Aorta (tissue), 5 donors: ENCODE measurements at places on chromosomes 11 and 22. TPM values are rescaled to one million over a fixed set of nuclear protein-coding genes. Genes with fewer than 3 reads are reported as not detected.

DNA sequence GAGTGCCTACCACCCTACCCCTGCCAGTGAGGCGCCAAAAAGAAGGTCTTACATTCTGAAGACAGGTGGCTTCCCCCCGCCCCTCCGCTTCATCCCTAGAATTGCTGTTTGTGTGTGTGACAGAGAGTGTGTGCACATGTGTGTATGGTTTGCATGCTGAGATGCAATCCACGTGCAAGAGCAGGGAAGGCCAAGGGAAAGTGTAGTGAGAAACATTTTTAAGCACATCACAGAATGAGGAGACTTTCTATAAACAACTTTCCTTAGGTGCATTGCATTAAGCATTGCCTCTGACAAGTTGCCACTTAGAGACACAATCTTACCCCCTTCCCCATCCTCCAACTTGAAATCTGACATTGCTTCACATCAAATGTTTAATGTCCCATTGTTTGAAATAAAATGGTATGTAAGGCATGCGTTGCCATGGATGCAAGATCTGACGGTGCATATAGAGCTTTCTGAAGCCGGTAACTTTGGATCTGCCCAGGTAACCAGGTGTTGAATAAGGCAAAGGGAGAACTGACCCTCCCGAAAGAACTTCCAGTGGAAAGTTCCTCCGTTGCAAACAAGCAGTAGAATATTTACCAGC lies 21.4 kb downstream of the FJX1 start:
- no peak for DNase-seq

DNA sequence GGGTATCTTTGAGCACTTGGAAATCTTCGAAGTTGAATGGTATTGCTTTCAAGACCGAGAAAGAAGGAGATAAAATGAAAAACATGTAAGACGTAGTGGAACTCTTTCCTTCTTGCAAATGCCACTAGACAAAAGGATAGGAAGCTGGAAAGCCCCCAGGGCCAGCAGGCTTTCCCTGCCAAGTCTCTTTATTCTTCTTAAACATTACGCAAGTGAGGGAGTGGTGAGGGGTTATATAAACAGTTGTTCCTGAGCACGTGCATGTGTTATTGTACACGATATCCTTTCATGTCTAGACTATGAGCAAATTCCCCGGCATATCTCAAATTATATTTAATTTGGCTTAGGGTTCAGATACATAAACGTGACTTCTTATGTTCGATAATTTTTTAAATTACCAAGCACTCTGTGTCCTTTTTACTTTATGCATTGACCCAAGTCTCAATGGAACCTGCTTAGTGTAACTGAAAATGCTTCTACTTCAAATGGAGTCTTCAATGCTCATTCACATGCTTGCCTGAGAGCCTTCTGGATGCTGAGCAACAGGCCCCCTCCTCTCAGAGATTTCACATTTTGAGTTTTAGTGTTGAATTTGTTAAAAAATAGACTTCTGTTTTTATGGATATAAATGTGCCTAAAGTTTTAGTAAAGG lies 59.0 kb downstream of the PPP2R1B start:
- no peak for DNase-seq

Gene NRIP3
- total RNA-seq: 2.6 TPM

DNA sequence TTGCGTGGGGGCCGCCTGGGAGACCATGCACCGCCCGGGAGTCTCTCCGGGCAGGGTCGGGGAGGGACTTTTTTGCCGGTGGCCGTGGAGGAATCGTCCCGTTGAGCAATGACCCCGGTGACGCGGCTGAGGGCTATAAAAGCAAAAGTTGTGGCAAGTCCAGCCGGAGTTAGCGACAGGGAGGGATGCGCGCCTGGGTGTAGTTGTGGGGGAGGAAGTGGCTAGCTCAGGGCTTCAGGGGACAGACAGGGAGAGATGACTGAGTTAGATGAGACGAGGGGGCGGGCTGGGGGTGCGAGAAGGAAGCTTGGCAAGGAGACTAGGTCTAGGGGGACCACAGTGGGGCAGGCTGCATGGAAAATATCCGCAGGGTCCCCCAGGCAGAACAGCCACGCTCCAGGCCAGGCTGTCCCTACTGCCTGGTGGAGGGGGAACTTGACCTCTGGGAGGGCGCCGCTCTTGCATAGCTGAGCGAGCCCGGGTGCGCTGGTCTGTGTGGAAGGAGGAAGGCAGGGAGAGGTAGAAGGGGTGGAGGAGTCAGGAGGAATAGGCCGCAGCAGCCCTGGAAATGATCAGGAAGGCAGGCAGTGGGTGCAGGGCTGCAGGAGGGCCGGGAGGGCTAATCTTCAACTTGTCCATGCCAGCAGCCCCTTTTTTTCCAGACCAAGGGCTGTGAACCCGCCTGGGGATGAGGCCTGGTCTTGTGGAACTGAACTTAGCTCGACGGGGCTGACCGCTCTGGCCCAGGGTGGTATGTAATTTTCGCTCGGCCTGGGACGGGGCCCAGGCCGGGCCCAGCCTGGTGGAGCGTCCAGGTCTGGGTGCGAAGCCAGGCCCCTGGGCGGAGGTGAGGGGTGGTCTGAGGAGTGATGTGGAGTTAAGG lies at the start of gene NEAT1:
TSS of gene NEAT1 (plus strand) at position 166 of the 883 bp plus-strand sequence.
- DNase-seq: peak; percentile 97

GRCh38 chr11:95218149-95218548 lies 12.9 kb downstream of the SESN3 start:
- no peak for DNase-seq

DNA sequence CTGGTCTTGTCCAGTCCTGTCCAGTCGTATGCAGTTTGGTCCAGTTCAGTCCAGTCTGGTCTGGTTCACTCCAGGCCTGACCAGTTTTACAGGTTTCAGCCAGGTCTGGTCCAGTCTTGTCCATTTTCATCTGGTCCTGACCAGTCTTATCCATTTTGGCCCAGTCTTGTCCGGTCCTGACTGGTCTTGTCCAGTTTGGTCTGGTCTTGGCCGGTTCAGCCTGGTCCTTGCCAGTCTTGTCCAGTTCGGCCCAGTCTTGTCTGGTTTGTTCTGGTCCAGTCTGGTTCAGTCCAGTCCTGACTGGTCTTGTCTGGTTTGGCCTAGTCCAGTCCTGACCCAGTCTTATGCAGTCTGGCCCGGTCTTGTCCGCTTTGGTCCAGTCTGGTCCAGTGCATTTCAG lies 380.2 kb downstream of the OR4C45 start:
- DNase-seq: peak; percentile 42

- no peak for DNase-seq
These were observed 32.4 kb upstream of the EED start for GRCh38 chr11:86212019-86212611.

Gene RIC3
- 13.1 TPM for total RNA-seq

DNA sequence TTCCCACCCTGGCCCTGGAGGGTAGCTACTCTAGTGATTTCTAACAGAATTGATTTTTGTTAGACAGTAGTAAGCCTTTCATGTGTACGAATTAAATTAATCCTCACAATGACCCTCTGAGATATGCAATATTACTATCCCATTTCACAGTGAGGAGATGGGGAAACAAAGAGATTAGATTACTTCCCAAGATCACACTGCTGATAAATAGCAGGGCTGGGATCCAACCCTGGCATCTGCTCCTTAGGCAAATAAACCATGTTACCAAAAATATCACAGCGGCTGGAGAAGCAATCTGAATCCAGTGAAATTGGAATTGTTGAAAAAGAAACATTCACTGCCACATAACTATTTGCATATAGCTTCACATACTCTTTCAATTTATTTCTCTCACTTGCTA lies 12.8 kb upstream of the CAVIN3 start:
- no peak for DNase-seq

GRCh38 chr11:69130654-69131053 lies 25.1 kb upstream of the SMIM38 start:
- DNase-seq: no peak

Gene MRPL11
- total RNA-seq: 33.5 TPM

Gene FOLR2
- 27.7 TPM for total RNA-seq

DNA sequence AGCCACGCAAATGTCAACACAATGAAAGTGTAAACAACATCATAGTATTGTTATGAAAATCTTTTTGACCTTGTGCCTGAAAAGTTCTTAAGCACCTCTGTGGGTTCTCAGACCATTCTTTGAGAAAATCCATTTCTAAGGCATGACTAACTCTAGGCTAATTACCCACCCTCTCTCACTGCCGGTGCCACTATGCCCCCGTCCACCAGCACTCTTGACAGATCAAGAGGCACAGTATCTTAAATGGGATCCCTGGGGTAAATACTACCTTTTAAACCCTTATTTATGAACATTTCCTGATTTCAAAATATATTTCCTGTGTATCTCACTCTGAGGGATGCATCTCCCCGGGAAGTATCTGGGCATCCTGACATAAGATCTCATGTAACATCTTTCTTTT lies 607.5 kb downstream of the METTL15 start:
- no peak for DNase-seq

- no peak for DNase-seq
These were observed 11.9 kb upstream of the NARS2 start for GRCh38 chr11:78586452-78587046.

Gene KRTAP5-6
- not detected for total RNA-seq

- DNase-seq: peak; percentile 51
These were observed 19.6 kb upstream of the TXNRD2 start for GRCh38 chr22:19961201-19961580.

GRCh38 chr11:26096451-26096850 lies 235.5 kb upstream of the ANO3 start:
- DNase-seq: no peak

Gene FGF4
- not detected for total RNA-seq

Gene ALG12
- total RNA-seq: 13.7 TPM

- DNase-seq: peak; percentile 35
These were observed 97.6 kb upstream of the BID start for GRCh38 chr22:17871726-17872458.

DNA sequence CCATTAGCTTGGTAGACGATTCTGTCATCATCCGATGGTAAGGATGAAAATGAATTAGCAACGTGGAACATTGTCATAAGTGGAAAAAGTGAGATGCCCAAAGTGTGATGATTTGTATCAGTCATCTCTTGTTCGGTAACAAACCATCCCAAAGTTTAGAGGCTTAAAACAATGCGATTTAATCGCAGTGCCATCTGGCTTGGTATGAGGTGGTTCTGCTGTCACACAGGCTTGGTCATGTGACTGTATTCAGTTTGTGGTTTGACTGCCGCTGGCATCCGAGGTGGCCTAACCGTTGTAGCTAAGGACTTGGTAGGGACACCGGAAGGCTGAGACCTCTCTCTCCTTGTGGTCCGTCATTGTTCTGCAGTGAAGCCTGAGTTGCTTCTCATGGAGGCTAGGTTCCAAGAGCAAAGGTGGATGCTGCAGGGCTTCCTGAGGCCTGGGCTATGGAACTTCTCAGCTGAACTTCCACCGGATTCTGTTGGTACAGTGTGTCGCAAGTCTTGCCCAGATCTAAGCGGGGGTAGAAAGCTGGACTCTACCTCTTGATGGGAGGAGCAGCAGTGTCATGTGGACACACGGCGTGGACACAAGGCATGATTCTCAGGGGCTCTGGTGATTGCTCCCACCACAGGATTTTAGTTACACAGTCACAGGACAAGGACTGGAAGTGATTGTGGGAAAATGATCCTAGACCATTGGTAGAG lies 36.3 kb downstream of the BCR start:
- peak; percentile 49 for DNase-seq

- no peak for DNase-seq
These were observed 104.3 kb downstream of the TRAF6 start for GRCh38 chr11:36405585-36406367.

GRCh38 chr22:19645905-19646304 lies 68.4 kb upstream of the SEPTIN5 start:
- DNase-seq: no peak

DNA sequence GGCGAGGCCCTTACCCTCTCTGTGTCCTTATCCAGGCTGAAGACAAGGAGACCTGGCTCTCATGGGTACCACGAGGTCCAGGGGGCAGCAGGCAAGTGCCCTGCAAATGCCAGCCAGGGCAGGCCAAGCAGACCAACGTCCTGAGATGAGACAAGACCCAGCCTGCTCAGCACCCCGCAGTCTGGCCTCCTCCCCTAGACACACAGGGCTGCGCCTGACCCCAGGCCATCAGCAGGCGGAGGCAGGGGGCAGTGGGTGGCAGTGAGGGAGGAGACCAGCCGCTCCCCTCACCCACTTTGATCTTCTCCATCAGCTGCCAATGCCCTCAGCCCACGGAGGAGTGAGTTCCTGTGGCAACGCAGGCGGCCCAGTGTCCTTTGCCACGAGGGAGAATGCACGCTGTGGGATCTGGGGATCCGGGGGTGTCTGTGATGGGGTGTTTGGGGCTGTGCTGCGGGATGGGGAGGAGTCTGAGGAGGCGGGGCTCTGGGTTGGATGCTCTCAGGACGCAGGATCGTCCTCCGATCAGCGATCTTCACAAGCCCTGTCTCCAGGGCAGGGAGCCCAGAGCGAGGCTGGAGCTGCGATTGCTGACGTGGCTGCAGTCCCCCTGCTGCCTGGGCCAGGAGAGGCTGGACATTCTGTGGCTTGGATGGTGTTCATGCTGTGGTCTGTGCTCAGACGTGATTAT lies 30.5 kb upstream of the PPARA start:
- DNase-seq: peak; percentile 73
